ENCODE measurements at places on chromosomes 2 and 18.

DNA sequence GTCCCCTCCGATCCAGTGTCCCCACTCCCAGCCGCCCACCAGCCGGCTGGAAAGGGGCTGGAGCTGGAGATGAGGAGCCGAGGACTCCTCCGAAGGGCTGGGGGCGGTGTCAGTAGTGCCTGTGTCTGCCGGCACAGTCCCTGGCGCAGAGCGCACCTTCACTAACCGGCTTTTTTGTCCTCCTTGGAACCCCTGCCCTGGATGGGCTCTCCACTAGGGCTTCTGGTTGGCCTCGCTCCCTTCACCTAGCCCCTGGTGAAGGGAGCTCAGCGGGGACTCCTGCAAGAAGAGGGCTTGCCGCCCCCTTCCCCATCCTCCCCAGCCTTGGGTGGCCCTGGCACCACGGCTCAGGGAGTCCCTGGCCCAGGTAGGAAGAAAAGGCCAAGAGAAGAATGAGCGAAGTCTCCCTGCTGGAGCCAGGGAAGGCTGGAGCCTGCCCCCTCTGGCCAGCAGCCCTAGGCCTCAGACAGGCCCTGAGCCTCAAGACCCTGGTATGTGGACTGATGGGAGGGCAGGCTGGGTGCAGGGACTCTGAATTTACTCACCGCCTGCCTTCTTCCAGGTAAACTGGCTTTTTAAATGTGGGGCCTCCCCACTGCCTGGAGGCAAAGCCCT is 570 bp upstream of the ECEL1 start:
- no peak for DNase-seq

GRCh38 chr2:8998418-8999101 is 4.9 kb downstream of the MBOAT2 start:
- no peak for DNase-seq

GRCh38 chr2:49702740-49703139 is 548.4 kb upstream of the FSHR start:
- DNase-seq: no peak

- no peak for DNase-seq
Measured at GRCh38 chr2:118565786-118566540, 281.5 kb downstream of the EN1 start.

DNA sequence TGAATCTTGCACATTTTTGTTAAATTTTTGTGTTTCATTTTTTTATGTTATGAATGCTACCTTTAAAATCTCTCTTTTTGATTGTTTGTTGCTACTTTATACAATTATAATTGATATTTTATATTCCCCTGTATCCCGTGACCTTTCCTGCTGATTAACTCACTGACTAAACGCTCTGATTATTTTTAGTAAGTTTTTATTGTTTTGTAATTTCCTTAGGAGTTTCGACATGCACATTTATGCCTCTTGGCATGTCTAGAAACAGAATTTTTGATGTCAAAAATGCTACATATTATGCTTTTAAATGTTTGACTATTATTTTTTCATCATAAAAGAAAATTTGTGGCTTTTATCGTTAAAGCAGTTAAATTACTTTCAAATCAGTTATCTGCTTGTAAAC is 1131.6 kb upstream of the TMEFF2 start:
- DNase-seq: no peak

DNA sequence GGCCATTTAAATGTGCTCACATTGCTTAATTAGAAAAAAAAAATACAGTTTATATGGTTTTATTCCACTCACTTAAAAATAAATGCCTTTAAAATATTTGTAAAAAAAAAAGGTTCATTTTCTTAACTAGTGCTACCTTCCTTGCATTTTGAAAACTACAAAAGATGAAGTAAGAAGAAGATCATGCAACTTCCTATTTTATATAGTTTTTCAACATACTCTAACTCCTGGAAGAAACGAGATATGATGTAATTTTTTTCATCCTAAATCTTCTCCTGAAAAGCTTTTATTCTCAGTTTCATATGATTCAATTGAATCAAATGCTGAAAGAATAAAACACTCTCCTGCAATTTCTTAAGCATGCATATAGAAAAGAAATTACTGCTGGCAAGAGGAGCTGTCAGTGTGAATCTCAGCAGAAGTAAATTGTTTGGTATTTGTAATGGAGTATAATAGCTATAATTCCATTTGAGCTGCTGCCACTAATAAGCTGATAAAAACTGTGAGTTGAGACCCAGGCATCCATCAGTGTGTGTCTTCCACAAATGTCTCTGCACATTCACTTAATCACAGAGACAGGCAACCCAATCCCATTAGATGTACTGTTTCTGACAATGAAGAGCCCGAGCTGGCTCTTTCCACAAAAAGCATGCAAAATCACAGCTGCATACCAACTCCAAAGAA is 3.7 kb downstream of the FTCDNL1 start:
- DNase-seq: no peak

GRCh38 chr2:180482696-180483095 is 475.6 kb upstream of the CWC22 start:
- no peak for DNase-seq

DNA sequence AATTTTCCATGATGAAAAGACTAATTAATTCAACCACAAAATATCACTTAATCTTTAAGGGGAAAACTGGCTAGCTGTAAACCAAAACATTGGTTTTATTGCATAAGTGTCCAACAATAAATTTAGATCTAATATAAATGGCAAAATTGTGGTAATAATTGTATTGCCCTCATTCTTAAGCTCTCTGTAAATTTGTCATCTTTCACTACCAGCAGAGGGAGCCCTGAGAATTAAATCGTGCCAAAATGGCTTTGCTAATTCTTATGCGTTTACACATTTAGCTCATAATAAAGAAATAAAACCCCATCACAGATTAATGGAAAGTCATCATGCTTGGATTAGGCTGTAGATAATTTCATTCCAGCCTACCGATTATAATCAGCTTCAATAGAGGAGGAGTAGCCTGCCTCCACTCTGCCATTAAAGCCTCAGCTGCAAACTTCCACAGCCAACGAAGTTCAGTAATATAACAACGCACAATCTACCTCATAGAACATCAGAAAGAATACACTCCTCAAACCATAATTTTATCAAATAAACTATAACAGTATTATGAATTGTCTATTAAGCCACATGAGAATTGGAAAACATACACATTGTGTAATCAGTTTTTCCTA is 70.0 kb upstream of the ATP5MC3 start:
- DNase-seq: peak; percentile 41

- no peak for DNase-seq
Measured at GRCh38 chr18:68466672-68467071, 248.2 kb downstream of the TMX3 start.

- no peak for DNase-seq
Measured at GRCh38 chr2:5742126-5742525, 49.9 kb downstream of the SOX11 start.

DNA sequence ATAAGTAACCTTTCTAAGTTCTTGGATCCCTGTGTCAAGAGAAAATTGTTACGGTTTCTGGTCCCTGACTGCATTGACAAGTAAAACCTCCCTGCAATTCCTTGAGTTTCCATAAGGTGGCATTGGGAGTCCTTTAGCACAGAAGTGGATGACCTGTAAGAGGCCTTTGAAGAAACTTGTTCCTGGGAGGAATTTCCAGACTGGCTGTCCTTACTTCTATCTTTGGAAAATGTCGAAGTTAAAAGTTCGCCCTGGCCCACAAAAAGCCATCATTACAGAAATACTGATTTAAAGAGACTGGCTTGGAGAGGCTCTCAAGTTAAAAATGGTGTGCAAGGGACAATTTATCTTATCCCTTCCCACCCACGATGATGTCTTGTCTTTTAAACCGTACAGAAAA is 218.4 kb downstream of the CDH20 start:
- DNase-seq: peak; percentile 81

GRCh38 chr2:71303849-71304248 is 27.7 kb upstream of the ZNF638 start:
- DNase-seq: no peak

GRCh38 chr2:110788976-110789375 is 56.6 kb downstream of the ACOXL start:
- DNase-seq: no peak

GRCh38 chr2:54274781-54275242 is 18.8 kb upstream of the TSPYL6 start:
- peak; percentile 8 for DNase-seq

DNA sequence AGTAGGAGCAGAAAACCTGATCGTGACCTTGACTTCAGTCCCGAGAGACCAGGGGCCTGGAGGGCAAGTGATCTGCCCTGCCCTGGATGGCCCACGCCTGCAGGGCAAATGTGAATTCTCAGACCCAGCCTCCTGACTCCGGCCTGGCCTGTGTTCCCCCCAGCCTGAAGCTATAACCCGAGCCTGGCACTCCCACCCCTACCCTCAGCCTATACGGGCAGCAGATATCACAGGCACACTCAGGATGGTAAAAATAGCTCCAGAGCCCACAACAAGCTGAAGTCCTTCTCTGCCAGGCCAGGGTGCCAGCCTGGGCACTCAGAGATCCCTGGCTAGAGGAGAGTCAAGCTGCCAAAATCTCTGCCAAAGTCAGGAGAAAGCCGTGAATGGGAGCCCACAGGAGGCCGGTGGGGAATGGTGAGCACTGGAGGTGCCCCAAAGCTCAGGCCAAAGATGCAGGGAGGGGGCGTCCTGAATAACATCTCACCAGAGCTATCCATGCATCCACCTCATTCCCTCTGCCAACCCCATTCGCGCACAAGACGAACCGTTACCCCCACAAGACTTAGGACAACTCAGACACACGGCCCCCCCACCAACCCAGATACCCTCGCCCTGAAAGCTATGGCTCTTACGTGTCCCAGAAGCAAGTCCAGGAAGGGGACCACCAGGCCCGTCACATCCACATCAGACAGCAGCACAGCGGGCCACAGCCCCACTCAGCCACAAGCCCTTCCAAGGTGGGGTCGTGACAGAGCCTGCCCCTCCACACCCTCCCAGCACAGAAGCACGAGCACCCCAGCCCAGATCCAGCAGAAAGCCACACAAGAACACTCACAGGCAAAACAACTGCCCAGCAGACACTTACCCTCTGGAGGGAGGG is 144.9 kb downstream of the TNS1 start:
- DNase-seq: no peak

- DNase-seq: no peak
Measured at GRCh38 chr18:33745871-33746545, 168.0 kb downstream of the ASXL3 start.

- DNase-seq: no peak
Measured at GRCh38 chr18:49071778-49072177, 121.0 kb upstream of the SMAD7 start.

GRCh38 chr2:72757177-72757775 is 68.6 kb downstream of the EXOC6B start:
- DNase-seq: peak; percentile 75

GRCh38 chr2:206531996-206532543 is 88.7 kb downstream of the ADAM23 start:
- peak; percentile 32 for DNase-seq

- DNase-seq: no peak
Measured at GRCh38 chr2:61959381-61960293, 54.2 kb downstream of the COMMD1 start.

DNA sequence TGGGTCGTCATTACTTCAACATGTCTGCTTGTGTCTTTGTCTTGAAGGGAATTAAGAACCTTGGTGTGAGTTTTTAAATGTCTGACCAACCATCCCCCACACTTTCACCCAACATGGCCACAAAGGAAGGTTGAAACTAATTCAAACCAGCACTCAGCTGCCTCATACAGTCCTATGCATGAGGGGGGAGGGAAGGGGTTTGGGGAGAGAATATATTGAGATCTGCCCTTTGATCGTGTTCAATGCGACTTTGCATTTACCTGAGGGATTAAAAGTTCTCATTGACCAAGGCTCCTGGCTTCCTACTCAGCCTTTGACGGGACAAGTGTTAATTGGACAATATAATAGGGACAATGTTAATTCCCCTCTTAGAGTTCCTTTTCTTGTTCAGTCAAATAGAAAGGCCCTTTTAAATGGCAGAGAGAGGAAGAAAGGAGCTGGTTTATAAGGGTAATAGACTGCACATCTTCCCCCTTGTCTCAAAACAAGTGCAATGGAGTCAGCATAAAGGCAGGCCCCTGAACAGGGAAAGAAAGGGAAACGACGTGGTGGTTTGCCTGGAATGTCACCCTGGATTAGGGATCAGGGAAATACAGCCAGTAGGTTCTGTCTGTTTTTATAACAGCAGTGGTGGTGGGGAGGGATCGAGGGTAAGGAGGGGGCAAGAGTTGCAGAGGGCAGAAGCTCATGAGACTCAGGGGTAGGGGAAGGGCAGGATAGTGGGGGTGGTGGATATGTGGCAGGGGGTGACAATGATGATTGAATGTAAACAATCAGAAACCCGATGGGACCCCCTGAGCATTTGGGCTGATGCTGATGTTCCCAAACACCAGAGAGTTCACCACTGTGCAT is 198.7 kb downstream of the MYCN start:
- DNase-seq: no peak

DNA sequence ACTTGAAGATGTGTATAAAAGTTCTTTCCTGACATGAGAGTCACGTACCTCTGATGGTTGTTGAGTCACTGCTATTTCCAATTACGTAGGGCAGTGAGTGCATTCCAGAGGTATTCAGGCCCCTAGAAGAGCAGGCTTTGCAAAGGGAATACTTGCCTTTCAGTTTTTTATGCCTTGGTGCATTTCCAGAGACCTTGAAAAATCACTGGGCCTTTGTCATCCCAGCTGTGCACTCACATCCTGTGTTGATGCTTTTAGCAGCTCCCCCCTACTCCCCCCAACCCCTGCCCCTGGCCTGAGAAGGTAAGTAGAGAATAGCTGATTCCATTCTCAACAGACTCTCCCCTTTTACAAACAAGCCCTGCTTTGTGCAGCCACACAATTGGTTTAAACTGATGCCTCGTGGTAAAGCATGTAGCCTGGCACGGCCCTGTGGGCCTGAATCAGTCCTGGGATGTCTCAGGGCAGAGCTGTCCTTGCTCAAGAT is 174.2 kb downstream of the PRPF40A start:
- DNase-seq: peak; percentile 97

- DNase-seq: peak; percentile 54
Measured at GRCh38 chr2:216727346-216728122, 32.2 kb upstream of the IGFBP5 start.

GRCh38 chr2:16124881-16125613 is 184.7 kb downstream of the MYCN start:
- DNase-seq: no peak

DNA sequence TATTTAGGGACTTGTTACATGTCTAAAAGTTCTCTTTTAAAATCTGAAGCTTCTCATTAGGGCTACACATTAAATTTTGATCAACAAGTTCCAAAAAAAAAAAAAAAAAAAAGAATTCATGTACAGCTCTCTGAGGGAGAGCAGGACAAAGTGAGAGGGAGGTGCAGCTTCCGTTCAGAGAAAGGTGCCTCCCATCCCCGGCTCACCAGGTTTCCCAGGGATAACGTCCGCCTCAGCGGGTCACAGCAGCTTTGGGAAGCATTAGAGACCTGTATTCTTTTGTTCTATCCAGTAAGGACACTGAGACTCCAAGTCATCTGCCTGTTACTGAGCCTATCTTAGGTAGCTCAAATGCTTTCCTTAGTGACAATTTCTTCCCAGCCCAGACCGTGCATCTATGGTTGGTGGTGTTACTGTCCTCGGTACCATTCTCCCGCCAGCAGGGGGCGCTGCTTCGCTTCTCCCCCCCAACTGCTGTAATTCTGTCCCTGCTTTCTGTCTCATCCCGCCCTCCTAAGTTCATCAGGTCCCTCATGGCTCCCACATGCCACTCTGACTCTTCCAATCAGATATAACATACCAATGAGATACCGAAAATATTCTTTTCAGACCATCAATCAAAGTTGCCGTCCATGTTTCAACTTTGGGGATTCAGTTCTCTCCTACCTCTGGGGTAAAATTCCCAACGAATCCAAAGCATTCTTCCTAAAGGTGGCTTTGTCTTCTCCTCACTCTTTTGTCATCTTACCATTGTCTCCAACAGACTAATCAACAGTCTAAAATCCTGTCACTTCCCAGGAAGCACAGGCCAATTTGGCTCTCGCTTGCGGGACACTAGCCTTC is 466.5 kb downstream of the METTL4 start:
- peak; percentile 61 for DNase-seq

Data from M059J (cell line).